ENCODE measurements at places on chromosomes 6 and 20.
A peak's percentile ranks its signal among the peaks of the same experiment; 100 is the strongest.

- DNase-seq, result peak; percentile 85
Measured at GRCh38 chr20:3239026-3239866, at the start of gene SLC4A11. TSS of gene SLC4A11 (minus strand) at chr20:3239190. CDS start at chr20:3239137, 53 bp downstream.

DNA sequence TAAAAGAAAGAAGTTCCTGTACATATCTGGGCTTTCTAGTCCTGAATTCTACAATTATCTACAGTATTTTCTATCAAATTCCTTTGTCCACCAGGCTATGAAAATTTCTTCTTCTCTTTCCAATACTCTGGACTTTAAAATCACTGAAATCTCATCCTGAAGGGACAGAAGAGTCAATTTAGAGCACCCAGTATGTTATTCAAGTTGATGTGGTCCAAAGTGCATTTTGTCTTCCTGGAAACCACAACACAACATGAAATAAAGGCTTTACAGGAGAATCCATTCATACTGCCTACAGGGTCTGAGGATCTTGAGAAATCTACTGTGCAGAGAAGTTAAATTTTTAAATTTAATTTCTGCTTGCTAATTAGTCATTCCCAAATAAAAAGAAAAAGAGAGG is 94.9 kb upstream of the ADGRF1 start:
- no peak for DNase-seq

- no peak for DNase-seq
Measured at GRCh38 chr20:2093883-2094282, 7.7 kb upstream of the STK35 start.

DNA sequence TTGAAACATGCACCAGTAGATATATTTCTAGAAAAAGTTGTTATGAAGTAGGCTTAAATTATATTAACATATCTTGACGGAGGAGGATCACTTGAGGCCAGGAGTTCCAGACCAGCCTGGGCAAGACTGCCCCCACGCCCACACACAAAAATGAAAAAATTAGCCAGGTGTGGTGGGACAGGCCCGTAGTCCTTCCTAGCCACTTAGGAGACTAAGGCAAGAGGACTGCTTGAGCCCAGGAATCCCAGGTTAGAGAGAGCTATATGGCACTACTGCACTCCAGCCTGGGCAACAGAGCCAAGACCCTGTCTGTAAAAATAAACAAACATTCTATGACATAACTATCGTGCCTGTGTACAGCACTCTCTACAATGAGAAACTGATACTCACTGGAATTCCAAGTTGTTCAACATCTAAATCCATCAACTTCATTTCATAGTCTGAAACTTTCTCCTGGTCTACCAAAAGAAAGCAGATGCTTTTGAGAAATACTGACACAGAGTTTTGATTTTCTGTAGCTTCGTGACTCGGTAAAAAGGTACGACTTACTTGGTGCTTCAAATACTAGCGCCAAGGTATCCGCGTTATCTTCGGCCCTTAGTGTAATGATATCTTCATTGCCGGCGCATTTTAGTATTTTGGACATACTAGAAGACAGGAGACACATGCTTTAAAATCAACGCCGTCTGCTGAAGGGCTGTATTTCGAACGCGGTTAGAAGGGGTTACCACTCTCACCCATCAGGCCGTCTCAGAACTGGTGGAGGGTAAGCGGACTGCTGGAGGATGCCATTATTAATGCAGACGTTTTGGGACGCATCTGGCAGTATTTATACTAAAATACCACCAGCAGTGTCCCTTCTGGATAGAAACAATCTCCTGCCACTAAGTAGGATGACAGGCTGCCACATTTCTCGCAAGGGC is 1.3 kb downstream of the PCNA start:
- DNase-seq, result no peak

- DNase-seq, result no peak
Measured at GRCh38 chr6:169101036-169101805, 152.4 kb downstream of the THBS2 start.

GRCh38 chr6:166422201-166422940 is 39.6 kb upstream of the MPC1 start:
- DNase-seq, result no peak

DNA sequence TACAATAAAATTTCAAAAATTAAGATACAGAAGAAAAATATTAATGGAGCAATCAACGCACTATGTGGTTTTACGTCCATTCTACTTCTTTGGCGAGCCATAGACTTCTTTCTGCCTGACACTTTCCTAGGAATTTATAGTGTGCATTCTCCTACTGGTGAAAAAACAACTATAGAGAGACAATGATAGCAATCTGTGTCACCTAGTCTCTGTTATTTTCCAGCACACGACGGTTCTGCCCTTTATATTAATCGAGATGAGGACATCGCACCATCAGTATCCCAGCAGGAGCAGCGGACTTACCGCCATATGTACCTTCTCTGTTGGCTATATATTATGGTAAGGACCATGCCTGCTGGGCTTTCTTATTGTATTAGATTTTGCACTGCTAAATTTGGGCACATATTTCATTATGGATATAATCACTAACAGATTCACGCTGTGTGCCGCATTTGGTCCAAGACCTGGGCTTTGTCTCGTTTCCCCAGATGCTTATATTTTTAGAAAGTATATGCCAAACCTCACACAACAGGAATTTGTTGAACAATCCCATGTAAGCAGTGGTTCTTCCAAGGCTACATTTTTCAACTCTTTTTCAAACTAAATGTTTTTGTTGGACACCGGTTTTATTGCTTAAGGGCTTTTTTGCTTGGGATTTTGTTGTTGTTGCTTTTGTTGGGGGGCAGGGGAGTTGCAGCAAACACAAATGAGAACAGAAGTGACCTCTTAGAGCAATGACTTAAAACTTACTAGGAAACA is 166.4 kb downstream of the ADAT2 start:
- no peak for DNase-seq

DNA sequence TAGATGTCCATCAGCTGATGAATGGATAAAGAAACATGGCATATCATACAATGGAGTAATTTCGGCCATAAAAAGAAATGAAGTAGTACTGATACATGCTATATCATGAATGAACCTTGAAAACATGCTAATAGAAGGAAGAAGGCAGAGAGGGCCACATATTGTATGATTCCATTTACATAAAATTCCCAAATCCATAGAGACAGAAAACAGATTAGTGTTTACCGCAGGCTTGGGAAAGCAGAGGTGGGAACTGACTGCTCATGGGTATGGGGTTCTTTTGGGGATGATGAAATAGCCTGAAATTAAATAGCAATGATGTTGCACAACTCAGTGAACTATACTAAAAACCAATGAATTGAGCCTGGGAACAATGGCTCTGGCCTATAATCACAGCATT is 58.3 kb downstream of the SERAC1 start:
- no peak for DNase-seq

GRCh38 chr20:31770243-31770642 is 31.2 kb downstream of the TPX2 start:
- no peak for DNase-seq

DNA sequence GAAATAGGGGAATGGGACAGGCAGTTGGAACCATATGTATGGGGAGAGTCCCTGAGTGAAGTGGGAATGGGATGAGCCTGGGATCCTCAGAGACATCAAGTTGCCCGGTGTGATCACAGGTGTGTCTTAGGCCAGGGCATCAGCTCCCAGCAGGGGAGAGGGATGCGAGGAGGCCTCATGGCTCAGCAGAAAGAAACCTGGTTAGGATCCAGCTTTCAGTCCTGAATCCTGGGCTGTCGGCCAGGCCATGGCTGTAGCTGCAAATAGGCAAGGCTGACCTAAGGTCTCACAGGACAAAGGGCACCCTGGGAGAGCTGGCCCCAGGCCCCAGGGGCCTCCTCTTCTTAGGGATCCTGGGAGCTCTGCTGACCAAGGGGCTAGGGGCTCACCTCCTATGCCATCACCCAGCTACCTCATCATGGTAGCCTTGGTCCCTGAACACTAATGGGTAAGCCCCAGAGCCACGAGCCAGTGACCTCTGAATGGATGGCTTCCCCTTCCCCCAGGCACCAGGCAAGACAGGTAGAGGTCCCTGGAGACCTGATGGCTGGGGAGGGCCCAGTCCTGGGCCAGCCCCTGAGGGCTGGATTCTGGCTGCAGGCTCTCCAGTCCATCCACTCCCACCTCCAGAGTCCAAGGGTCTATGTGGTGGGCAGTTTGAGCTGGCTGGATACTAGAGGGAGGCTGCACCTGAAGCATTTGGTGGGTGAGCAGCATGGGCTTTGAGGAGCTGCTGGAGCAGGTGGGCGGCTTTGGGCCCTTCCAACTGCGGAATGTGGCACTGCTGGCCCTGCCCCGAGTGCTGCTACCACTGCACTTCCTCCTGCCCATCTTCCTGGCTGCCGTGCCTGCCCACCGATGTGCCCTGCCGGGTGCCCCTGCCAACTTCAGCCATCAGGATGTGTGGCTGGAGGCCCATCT is at the start of gene SLC22A7:
Gene SLC22A7, plus strand, starts transcription at position 617 of the 921 bp plus-strand sequence. Its CDS starts 99 bp downstream, at position 716.
- no peak for DNase-seq

DNA sequence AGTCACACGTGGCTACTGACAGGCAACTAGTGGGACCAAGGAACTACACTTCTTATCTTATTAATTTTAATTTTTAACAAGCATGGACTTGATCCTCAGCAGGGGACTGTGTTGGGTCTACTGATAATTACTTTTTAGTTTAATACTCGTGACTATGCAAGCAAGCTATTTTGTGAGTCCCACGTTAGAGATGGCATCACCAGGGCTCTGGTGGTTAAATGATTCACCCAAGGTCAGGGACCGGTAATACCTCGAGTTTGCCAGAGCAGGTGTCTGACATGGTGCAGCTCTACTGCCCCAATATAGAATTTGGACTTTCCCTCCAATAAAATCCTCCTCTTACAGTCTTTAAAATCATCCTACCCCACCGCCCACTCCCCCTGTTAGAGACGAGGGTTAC is 98.6 kb upstream of the RIN2 start:
- no peak for DNase-seq

GRCh38 chr6:45881705-45882467 is 133.8 kb downstream of the CLIC5 start:
- DNase-seq, result no peak

- DNase-seq, result no peak
Measured at GRCh38 chr6:90541221-90541620, 45.7 kb downstream of the MAP3K7 start.

- DNase-seq, result no peak
Measured at GRCh38 chr6:75306064-75306463, 21.5 kb upstream of the TMEM30A start.

DNA sequence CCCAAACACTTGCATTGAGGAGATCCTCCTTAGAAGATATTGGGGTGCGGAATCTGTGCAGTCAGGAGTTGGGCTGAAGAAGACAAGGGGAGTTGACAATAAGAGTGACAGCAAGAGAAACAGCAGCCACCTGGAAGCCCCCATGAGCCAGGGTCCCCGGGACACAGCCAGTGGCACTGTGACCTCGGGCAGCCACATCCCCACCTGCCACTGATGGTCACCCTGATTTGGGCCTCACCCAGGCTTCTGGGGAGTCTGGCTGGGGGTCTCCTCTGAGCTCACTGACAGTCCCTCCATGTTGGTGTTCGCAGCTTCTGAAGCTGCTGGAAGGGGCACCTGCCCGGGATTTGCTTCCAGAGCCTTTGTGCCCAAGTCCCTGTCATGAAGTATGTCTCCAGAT is 123.5 kb downstream of the TTLL2 start:
- DNase-seq, result no peak

DNA sequence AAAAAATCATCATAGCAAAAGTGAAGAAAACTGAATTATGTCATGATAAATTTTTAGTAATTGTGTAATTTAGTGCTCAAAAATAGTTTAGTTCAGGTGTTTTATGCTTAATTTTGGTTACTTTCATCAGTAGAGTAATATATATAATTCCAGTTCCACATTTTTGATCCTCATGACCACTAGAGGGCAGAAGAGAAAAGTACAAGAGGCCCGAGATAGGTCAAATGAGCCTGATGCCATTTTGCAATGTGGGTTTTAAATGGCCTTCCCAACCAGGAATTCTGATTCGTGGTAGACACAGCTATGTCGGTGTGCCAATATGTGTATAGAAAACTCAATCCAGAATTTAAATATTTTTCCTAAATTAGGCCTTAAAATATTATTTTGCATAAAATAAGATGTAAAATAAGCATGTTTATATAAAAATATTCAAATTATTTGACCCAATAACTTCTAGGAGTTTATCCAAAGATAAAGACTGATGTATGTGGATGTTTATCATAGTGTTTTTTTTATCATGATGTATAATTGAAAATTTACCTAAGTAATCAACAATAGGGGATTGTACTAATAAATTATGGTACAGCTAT is 159.7 kb upstream of the RPS6KA2 start:
- peak; percentile 27 for DNase-seq

DNA sequence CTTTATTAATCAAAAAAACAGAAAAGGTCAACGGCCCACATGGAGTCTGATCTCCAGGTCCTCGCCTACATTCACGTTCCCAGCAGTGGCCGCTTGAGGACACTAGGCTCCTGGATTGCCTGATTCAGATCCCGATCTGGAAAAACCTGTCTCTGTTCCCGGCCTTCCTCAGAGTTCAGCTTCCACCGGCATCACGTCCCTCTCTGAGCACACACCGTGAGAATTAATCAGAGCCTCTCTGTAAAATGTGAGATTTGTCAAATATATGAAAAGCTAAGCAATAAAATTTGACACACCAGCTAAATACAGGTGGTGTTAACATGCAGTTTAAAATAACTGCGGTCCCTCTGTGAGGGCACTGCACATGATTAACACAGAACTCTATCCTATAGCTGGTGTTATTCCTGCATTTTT is 122.8 kb upstream of the COL21A1 start:
- DNase-seq, result peak; percentile 67

DNA sequence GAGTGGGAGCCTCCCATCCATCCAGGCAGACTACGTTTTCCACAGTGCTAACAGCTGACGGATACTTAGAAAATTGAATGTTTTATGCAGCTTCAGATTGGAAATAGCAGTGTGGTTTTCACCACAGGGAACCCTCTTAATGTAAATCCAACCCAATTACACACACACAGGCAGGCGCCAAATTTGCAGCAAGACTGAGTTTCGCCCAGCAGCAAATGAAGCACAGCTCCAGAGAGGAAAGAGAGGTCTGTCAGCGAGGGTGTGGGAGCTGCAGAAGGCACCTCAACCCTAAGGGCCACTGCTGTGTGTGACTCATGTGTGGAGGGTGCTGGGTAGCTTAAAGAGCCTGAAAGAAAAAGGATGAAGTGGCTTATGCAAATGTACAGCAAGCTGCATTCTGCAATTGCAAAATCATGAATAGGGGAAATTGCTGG is 365.7 kb downstream of the MAFB start:
- no peak for DNase-seq

- DNase-seq, result no peak
Measured at GRCh38 chr6:13190376-13190775, 138.0 kb downstream of the TBC1D7 start.

- no peak for DNase-seq
Measured at GRCh38 chr6:71403422-71404134, 115.0 kb downstream of the OGFRL1 start.

Data from colonic mucosa (tissue), 4 donors.